ENCODE measurements at places on chromosomes 6 and 20.

DNA sequence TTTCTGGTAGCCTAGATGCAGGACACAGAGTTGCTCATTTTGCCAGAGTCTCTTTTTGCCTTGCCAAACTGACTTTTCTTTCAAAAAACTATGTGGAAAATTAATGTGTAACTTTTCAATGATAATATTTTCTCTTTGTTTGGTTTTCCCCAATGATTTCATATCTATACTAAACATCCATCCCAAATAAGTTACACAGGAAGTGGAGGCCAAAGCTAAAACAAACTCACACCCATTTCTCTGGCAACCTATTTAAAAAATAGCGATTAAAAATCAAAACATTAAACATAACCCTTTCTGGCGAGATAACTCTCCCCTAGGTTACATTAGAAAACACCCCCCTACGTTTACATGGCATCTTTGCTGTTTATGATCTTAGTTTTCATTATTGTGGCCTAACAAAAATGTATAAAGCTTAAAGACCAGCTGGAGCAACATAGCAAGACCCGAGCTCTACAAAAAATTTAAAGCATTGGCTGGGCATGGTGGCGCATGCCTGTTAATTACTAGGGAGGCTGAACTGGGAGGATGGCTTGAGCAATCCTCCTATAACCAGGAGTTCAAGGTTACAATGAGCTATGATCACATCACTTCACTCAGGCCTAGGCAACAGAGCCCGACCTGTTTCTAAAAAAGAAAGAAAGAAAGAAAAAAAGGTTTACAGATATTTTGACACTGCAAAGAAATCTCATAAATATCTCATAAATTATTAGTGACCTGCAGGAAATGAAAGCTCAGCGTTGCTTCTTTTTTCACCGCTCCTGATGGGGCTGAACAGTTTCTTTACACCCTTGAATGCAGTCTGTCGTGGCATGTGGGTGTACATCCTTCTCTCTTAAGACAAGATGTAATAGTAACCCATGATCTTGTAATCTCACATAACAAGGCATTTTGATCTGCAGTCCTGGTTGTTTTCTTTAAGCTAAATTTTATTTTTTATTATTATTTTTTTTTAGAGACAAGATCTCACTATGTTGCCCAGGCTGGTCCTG, 32.8 kb upstream of the CEP85L start:
- no peak for DNase-seq

GRCh38 chr6:88119769-88120168, 46.4 kb downstream of the CNR1 start:
- no peak for DNase-seq

DNA sequence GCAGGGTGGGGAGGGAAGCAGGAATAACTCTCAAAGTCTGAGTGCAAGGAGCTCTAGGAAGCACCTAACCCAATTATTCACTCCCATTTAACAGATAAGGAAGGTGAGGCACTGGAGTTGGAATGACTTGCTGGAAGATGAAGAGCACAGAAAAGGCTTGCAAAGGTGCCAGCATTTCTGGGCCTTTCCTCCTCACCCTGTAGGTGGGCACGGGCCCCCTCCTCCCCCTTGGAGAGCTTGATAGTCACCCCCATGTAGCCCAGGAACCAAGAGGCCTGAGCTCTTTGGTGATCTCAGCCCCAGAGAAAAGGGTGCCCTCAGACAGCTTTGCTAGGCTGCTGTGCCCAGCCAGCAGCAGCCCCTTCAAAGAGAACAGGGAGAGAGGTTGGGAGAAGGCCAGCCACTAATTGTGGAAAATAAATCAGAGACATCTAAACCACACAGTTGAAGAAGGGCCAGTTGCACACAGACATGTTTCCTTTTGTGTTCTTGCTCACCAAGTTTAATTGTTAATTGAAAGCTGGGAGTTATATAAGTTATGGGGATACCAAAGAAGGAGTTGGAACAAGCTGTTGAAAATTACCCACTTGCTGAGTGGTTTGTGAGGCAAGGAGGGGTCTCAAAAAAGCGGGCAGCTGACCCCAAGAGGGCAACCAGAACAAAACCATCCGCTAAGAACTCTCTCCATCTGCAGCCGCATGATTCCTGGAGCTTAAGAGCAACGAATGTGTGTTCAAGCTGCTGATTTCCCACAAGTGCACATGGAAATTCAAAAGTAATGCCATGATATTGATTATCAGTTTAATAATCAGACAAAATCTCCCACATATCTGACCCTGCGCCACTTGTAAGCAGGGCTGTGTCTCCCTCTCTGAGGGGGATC, 77.0 kb downstream of the MRPL14 start:
- no peak for DNase-seq

DNA sequence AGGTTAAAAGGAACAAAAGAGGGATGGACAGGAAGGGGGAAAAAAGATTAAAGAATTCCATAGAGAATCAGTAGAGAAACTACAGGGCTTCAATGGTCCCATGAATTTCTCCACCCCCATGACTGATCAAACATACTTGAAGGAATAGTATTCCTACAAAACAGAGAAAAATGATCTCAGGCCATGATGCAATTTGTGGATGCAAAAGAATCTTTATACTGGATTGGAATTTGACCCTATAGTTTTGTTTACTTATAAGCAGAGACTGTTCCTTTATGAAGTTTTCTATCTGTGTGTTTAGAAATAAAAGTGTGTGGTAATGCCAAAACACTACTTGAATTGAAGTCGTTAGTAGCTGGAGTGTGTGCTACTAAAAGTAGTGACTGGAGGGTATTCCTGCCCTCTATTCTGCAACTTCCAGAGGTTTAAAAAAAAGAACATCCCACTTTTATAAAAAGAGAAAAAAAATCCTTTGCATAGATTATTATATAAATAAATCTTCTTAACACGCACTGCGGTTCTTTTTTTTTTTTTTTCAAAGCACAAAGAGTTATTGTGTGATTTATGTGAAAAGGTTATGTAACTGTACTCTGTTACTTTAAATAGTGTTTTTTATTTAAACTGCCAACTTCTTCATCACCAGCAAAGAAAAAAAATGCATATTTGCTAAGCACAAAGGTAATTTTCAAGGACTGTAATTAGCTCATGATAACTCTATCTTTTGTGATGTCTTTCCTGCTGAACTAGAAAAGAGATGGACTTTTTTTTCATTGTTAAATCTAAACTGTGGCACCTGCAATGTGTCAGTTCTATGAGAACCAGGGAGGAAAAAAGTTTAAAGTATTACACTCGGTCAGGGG, 214.5 kb upstream of the CITED2 start:
- DNase-seq = no peak

- no peak for DNase-seq
Observed at GRCh38 chr6:116881236-116881635, 4.2 kb downstream of the RFX6 start.

GRCh38 chr6:140857739-140858380, 1274.9 kb upstream of the GJE1 start:
- no peak for DNase-seq

GRCh38 chr6:170456334-170456733, 96.8 kb downstream of the PSMB1 start:
- no peak for DNase-seq
